Left lung (tissue), 14 donors: ENCODE measurements at places on chromosomes 12 and 14.

DNA sequence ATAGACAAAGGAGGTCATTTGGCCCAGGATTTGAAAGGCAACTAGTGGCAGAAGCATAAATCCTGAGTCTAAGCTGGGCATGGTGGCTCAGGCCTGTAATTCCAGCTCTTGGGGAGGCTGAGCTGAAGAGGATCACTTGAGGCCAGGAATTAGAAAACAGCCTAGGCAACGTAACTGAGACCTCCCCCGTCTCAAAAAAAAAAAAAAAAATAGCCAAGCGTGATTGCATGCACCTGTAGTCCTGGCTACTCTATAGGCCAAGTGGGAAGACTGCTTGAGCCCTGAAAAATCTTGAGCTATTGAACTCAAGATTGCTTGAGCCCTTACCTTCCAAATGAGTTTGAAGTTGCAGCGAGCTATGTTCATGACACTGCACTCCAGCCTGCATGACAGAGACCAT lies 7.8 kb downstream of the GON7 start:
- no peak overlapping the region for H3K27ac ChIP-seq
- H3K4me3 ChIP-seq, result no peak overlapping the region
- no peaks in the 10 kb centered on the region for H3K4me1 ChIP-seq
- H3K27me3 ChIP-seq, result no peaks in the 10 kb centered on the region
- DNase-seq, result no peak

- no peak overlapping the region for H3K4me3 ChIP-seq
- no peaks in the 10 kb centered on the region for H3K36me3 ChIP-seq
- H3K27me3 ChIP-seq, result no peaks in the 10 kb centered on the region
- no peaks in the 10 kb centered on the region for H3K4me1 ChIP-seq
- no peak overlapping the region for H3K27ac ChIP-seq
These were observed 36.3 kb downstream of the SLC17A8 start for GRCh38 chr12:100393200-100393599.

DNA sequence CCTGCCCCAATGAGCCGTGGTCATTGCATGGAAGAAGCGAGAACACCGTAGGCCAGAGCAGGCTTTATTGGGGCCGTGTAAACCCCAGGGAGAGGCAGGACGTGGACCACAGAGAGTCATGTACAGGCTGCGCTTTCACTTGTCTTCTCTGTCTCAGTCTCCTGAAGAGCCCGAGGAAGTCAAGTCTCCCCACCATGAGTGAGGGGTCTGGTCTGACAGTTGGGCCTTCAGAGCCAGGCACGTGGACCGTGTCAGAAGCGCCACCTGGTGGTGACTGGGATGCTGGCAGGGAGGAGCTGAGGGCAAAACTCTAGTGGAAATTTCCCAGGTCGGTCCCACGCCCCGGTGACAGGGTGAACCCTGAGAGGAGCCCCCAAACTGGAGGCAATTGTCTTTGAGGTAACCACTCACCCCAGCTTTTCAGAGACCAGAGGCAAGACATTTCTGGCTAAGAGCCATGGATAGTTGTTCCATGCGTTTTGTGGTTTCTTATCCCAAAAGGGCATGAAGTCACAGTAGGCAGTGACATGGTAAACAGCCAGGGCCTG lies 17.4 kb downstream of the RPS6KL1 start:
- H3K4me3 ChIP-seq, result no peak overlapping the region
- H3K4me1 ChIP-seq, result no peaks in the 10 kb centered on the region
- no peaks in the 10 kb centered on the region for H3K36me3 ChIP-seq
- no peak for DNase-seq
- no peaks in the 10 kb centered on the region for H3K27me3 ChIP-seq
- H3K27ac ChIP-seq, result no peak overlapping the region

- H3K27ac ChIP-seq, result no peak overlapping the region
- no peaks in the 10 kb centered on the region for H3K27me3 ChIP-seq
- no peak overlapping the region for H3K4me3 ChIP-seq
- no peak for DNase-seq
- H3K4me1 ChIP-seq, result no peaks in the 10 kb centered on the region
These were observed 24.9 kb downstream of the TCP11L2 start for GRCh38 chr12:106327309-106327869.

- H3K4me1 ChIP-seq, result peaks cover 15% of the 10 kb centered on the region
- DNase-seq, result no peak
- no peak overlapping the region for H3K27ac ChIP-seq
- H3K36me3 ChIP-seq, result no peaks in the 10 kb centered on the region
- H3K4me3 ChIP-seq, result no peak overlapping the region
- H3K27me3 ChIP-seq, result no peaks in the 10 kb centered on the region
These were observed 81.6 kb downstream of the SPRING1 start for GRCh38 chr12:116656306-116656705.

GRCh38 chr14:77158175-77158881 lies 16.7 kb upstream of the ZDHHC22 start:
- H3K27me3 ChIP-seq, result peaks cover 74% of the 10 kb centered on the region
- H3K4me3 ChIP-seq, result no peak overlapping the region
- no peak overlapping the region for H3K27ac ChIP-seq
- no peak for DNase-seq

GRCh38 chr12:112907415-112908157 lies 824 bp downstream of the OAS1 start:
- H3K27ac ChIP-seq, result peak overlapping the region; percentile 54
- H3K4me3 ChIP-seq, result peak overlapping the region; percentile 58
- H3K36me3 ChIP-seq, result no peaks in the 10 kb centered on the region
- DNase-seq, result no peak
- peaks cover 15% of the 10 kb centered on the region for H3K4me1 ChIP-seq
- H3K27me3 ChIP-seq, result no peaks in the 10 kb centered on the region

- H3K27me3 ChIP-seq, result no peaks in the 10 kb centered on the region
- H3K4me3 ChIP-seq, result no peak overlapping the region
- H3K27ac ChIP-seq, result no peak overlapping the region
- DNase-seq, result no peak
- H3K36me3 ChIP-seq, result no peaks in the 10 kb centered on the region
These were observed 44.8 kb upstream of the PCED1B start for GRCh38 chr12:47034661-47035060.

DNA sequence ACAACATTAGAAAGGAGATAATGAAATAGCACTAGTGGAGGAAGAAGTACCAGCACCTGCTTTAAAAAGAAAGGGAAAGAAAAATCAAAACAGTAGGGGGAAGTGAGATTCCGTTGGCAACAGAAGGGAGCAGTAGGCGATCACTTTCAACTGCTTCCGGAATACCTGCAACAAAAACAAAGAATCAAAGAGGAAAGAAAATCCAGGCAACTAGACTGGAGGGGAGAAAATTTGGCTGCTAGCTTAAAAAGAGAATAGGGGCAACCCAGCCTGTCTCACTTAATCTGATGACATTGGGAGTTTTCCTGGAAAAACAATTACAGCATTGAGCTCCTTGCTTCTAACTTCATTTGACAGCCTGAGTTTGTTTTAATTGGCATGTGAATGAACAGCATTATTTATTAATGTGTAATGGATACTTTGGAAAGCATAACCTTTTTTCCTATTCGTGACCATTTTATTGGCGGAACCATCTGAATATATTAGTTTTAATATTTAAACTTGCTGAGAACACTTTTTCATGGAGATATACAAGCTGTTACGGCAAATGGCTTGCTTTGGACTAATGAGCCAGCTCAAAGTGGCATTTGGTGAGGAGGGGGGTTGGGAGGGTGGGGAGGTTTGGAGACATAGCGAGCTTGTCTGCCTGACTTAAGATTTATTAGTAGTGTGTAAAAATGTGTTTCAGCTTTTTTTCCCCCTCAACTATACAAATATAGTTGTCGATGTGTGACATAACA lies 2.5 kb upstream of the DACT1 start:
- H3K36me3 ChIP-seq, result no peaks in the 10 kb centered on the region
- H3K27me3 ChIP-seq, result peaks cover 51% of the 10 kb centered on the region
- H3K27ac ChIP-seq, result no peak overlapping the region
- peaks cover 7% of the 10 kb centered on the region for H3K4me1 ChIP-seq
- no peak overlapping the region for H3K4me3 ChIP-seq
- no peak for DNase-seq

DNA sequence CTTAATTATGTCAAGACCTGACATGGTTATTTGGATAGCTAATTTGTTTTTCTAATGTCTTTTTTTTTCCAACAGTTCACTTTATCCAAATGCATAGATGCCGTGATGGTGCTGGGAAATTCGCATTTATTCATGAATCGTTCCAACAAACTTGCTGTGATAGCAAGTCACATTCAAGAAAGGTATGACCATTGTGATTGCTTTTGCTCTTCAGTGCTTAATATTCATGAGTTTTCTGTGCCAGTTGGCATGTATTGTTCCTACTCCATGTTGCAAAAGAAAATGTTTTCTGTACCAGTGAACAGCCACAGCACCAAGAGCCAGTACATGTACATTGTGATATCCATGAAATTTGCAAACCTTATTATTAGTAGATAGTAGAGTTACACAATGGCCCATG lies 11.8 kb downstream of the GTF2H3 start:
- DNase-seq, result no peak
- H3K4me3 ChIP-seq, result no peak overlapping the region
- no peaks in the 10 kb centered on the region for H3K4me1 ChIP-seq
- no peaks in the 10 kb centered on the region for H3K27me3 ChIP-seq
- peaks cover 86% of the 10 kb centered on the region for H3K36me3 ChIP-seq

- H3K27me3 ChIP-seq, result no peaks in the 10 kb centered on the region
- no peak for DNase-seq
- H3K27ac ChIP-seq, result peak overlapping the region; percentile 3
These were observed 742 bp upstream of the MARS1 start for GRCh38 chr12:57487055-57487596.

DNA sequence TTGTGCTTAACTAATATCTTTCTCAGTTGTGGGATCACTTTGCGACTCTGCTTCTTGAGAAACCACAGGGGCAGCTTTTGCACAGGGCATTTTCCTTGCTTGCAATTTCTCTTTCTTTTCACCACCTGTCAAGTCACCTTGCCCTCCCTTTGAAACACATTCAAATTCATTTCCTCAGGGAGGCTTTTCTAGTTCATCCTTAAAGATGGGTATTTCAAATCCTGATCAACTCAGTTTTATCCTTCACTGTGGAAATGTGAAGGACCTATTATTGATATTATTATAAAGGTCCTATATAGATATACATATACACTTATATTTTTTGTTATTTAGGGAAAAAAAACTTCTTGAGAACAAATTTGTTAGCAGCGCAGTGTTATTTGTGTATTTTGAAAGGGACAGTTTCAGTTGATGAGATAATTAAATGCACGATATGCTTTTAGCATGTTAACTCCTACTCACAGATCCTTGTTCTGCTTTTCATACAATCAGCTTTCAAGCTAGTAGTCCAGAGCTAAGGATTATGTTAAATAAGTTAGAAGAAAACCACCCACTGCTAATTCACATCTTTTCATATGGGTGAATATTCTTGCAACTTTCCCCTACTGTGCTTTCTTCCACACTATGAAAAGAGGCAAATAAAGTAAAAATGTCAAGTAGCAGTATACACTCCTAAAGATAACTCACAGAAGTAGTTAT lies 501.4 kb upstream of the RGS6 start:
- H3K4me3 ChIP-seq, result no peak overlapping the region
- no peaks in the 10 kb centered on the region for H3K27me3 ChIP-seq
- H3K36me3 ChIP-seq, result no peaks in the 10 kb centered on the region
- no peak for DNase-seq
- no peak overlapping the region for H3K27ac ChIP-seq

DNA sequence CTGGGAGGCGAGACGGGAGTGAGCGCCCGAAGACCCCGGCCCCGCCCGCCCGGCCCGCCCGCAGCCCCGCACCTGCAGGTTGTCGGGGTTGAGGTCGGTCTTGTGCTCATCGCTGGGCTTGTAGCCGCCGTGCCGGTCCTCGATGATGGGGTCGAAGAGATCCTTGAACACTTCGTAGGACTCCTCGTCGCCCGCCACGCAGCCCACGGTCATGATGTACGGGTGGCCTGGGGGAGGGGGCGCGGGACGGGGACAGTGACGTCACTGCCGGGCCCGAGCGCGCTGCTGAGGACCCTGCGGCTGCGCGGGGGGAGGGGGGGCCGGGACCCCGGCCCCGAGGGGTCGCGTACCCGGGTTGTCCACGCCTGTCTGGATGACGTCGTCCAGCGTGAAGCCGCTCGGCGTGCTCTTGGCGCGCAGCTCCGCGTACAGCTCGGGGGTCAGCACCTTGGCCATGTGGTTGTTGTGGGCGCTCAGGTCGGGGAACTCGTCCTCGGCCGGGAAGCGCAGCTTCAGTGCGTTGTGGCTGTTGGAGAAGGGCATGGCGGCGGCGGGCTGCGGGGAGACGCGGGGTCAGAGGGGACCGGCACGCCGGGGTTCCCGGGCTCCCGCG lies 573 bp downstream of the CKB start:
- H3K4me1 ChIP-seq, result peaks cover 29% of the 10 kb centered on the region
- no peaks in the 10 kb centered on the region for H3K36me3 ChIP-seq
- DNase-seq, result no peak
- peaks cover 48% of the 10 kb centered on the region for H3K27me3 ChIP-seq

- H3K36me3 ChIP-seq, result no peaks in the 10 kb centered on the region
- H3K27me3 ChIP-seq, result no peaks in the 10 kb centered on the region
- H3K4me1 ChIP-seq, result no peaks in the 10 kb centered on the region
- no peak overlapping the region for H3K27ac ChIP-seq
- H3K4me3 ChIP-seq, result no peak overlapping the region
These were observed 5.5 kb upstream of the BDKRB1 start for GRCh38 chr14:96250485-96250884.

- H3K36me3 ChIP-seq, result no peaks in the 10 kb centered on the region
- no peak overlapping the region for H3K4me3 ChIP-seq
- no peak for DNase-seq
- no peak overlapping the region for H3K27ac ChIP-seq
- no peaks in the 10 kb centered on the region for H3K27me3 ChIP-seq
These were observed 60.7 kb upstream of the MAP1LC3B2 start for GRCh38 chr12:116498471-116498870.

DNA sequence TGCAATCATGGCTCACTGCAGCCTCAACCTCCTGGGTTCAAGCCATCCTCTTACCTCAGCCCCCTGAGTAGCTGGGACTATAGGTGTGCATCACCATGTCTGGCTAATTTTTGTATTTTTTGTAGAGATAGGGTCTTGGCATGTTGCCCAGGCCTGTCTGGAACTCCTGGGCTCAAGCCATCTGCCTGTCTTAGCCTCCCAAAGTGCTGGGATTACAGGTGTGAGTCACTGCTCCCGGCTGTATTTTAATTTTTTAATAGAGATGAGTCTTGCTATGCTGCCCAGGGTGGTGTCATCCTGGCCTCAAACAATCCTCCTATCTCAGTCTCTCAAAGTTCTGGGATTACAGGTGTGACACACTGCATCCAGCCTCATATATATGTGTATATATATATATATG lies 31.7 kb upstream of the GPRC5A start:
- H3K27ac ChIP-seq, result no peak overlapping the region
- DNase-seq, result no peak
- no peaks in the 10 kb centered on the region for H3K27me3 ChIP-seq
- H3K4me3 ChIP-seq, result no peak overlapping the region
- no peaks in the 10 kb centered on the region for H3K4me1 ChIP-seq
- H3K36me3 ChIP-seq, result no peaks in the 10 kb centered on the region

DNA sequence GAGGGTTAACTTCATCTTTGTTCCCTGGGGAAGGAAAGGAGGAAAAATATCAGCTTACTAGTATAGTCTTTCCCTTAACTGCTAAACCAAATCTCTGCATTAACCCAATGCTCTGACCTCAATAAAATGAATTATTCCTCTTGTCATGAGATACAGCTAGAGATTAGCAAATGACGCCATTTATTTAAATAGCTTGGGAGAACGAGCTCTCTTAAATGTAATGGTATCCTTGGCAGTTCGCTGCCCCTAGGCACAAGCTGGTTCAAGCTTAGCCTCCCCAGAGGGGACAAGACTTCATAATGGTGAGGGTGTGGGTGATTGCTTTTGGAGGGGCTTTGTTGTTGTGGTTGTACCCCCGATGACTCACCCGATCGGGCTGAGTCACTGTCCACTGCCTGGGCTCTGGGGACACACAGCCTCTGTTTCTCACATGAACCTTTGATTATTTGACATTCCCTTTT lies 19.6 kb downstream of the FNTB start:
- H3K4me1 ChIP-seq, result peaks cover 6% of the 10 kb centered on the region
- H3K36me3 ChIP-seq, result no peaks in the 10 kb centered on the region
- no peak overlapping the region for H3K4me3 ChIP-seq
- no peak overlapping the region for H3K27ac ChIP-seq
